ENCODE measurements at places on chromosomes 5 and 9.

GRCh38 chr5:172063463-172064235 lies 57.2 kb upstream of the FBXW11 start:
- DNase-seq = no peak

GRCh38 chr5:175752826-175753535 lies 95.1 kb downstream of the HRH2 start:
- no peak for DNase-seq

DNA sequence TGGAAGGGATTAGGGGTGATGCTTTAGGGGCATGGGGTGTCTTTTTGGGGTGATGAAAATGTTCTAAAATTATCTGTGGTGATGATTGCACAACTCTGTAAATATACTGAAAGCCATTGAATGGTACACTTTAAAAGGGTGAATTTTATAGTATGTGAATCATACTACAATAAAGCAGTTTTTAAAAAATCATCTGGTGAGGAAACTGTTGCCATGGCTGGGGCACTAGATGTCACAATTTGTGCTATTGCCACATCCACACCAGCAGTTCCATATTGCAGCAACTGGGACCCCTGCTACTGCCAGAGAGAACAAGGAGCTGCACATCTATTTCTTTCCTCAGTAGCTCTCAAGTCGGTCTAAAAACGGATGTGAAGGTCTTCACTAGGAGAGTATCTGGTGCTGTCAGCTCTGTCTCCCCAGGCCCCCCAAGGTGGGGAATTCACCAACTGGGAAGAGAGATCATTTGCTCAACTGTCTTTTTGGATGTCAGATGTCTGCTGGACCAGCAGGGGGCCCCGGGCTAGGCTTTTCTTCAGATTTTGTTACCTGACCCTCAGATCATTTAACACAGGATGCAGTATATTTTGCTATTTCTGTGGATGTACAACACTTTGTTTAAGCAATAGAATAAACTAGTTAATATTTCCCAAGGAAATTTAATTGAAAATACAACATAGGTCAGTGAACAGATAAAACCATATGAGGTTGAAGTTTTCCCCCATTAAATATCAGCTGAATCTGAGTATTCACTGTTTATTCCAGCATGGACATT lies 13.2 kb downstream of the CMYA5 start:
- DNase-seq = peak; percentile 47

DNA sequence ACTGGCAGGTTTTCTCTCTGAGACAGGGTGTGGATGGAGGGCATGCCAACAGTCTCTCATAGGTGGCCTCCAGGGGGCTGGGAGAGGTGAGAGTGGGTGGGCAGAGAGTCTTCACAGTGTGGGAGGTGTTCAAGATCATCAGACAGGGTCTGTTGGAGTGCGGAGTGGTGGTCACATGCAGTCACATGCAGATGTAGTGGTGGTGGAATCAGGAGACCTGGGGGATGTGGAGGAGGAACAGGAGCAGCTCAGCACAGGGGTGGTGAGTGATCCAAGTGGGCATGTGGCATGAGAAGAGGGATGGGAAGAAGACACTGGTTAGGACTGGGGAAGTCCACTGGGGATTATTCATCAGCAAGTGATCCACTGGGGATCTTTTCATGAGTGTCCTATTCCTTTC lies 5.8 kb downstream of the GM2A start:
- no peak for DNase-seq

GRCh38 chr9:97562542-97562941 lies 61.1 kb downstream of the TMOD1 start:
- no peak for DNase-seq

GRCh38 chr5:2740051-2740875 lies 11.2 kb downstream of the IRX2 start:
- no peak for DNase-seq

DNA sequence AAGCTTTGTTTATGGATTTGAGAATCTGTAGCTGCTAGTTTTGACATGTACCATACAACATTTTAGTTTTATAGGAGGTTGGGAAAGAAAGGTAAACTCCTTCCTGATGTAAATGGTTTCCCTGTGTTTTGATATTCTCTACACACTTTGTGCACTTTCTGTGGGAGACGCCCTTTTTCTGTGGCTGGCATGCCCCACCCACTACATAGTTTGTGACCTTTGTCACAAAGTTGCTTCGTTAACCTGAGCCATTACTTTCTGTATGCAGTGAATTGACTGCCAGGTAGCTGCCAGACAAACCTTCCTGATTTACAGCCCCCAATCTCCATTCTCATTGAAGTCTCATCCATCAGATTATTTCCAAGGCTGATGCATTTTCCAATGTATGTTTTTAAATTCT lies 90.6 kb downstream of the NLN start:
- no peak for DNase-seq

All from fibroblast of villous mesenchyme (primary cell).